IMR-90 (cell line): ENCODE measurements at places on chromosomes 6 and 20. TPM values are rescaled to one million over a fixed set of nuclear protein-coding genes. Genes with fewer than 3 reads are reported as not detected.

- peak; percentile 73 for DNase-seq
These were observed 68.5 kb downstream of the TMEM200A start for GRCh38 chr6:130434174-130434873.

DNA sequence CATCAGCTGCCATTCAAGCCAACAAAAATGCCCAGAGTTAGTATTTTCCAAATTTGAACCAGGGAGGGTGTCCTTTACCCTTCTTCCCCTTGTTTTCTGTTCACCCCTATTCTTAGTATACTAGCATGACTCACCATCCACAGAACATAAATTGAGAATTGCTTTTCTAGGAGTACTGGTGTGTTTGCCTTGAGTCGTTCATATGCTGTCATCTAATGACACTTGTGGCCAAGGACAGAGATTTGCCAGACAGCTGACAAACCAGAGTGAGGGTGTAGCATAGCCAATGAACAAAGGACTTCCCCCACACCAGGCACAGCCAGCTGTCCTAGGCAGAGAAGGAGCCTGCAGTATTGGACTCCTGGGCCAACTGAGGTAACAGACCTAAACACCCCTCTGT is 62.2 kb downstream of the FILIP1 start:
- peak; percentile 40 for DNase-seq

GRCh38 chr20:36548704-36549627 is 7.6 kb downstream of the MYL9 start:
- no peak for DNase-seq

- no peak for DNase-seq
These were observed at the start of gene TFAP2C for GRCh38 chr20:56628873-56629463. TFAP2C (plus strand) TSS chr20:56629306; CDS start chr20:56629545, 239 bp downstream.

DNA sequence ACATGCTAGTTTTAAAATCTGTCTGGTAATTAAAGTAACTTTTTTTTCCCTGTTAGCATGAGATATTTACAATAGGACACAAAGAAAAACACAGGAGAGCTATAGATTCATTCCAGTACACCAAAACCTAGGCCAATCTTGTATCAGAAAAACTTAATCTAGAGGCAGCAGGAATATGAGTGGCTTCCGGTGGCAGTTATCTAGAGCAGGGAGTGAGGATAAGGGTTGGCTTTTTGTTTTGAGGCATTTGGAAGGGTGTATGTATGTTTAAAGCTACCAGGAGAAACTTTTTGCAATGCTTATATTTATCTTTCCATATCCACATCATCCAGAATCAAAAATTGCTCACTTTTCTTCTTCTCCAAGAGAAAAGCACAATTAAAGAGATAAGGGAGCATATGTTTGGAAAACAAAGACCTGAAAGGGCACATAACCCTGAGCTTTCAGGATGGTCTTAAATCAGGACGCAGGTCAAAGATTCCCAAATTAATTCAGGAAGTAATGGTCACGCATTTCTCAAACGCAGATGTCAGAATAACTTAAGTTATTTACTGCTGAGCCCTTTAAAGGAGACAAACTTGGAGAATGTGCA is 13.1 kb downstream of the TFAP2A start:
- DNase-seq: no peak

GRCh38 chr6:11996751-11997150 is 15.4 kb upstream of the HIVEP1 start:
- DNase-seq: no peak

DNA sequence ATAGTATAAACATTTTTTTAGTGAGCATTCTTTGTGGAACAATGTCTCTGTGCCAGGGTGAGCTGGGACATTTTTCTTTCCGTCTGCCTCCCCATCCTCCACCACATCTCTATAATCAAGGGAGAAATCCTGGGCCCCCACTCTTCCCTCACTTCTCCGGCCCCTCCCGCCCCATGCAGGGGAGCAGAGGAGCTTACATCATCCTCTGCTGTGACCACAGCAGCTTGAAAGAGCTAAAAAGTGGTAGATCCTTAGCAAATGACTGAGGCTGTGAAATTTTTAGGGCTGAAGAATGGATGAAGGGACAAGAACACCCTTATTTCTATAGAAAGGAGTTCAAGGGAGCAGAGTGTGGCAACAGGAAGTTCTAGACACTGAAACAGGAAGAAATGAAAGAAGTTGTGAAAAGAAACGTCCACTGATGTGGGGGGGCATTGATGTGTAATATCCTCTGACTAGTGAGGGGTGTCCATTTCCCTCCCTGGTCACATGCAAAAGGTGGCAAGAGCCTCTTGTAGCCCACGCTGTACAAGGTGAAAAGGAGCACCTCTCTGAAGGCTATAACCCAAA is 380.3 kb upstream of the JARID2 start:
- DNase-seq: peak; percentile 49

CASS4 gene
- 26.5 and 29.6 TPM in 2 replicates for polyA plus RNA-seq

SASH1 gene
- 11.6 and 11.7 TPM in 2 replicates for polyA plus RNA-seq

OLIG3 gene
- polyA plus RNA-seq: not detected in 2 replicates
